Activated gamma-delta T cell treated with anti-CD3 and anti-CD28 coated beads, Interleukin-2, amount 50 U/mL, for 16 hours (primary cell): ENCODE measurements at places on chromosomes 16 and 17.

- DNase-seq: no peak
Observed at GRCh38 chr17:40615068-40615840, 32.4 kb downstream of the SMARCE1 start.

DNA sequence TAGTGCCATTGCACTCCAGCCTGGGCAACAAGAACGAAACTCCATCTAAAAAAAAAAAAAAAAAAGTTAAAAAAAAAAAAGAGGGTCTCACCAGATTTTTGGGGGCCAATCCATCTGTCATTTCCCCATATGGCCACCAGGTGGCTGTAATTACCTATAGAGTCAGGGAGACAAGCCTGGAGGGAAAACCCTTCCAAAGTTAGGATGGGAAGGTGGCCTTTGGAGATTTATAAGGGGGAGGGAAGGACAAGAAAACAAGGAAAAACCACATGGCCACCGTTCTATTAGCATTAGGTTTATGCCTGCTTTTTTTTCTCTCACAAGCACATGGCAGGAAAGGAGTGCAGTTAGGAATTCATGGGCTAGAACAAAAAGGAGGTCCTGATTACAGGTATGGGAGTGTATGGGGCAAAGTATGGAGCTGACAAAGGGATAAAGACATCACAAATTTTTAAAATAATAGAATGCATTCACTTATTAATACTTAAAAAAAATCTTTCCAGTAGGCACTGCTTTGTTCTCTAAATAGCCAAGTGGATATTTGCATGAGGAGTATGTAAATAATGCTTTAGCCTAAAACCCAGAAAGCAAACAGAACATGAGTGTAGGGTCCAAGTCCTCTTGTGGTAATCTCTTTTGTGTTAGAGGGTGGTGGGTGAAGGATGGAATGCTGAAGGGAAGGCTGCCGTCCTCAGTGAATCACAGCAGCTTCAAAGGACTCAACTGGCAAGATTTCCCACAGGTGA lies 5.1 kb downstream of the CYB5D1 start:
- DNase-seq: no peak

- no peak for DNase-seq
Observed at GRCh38 chr17:67492251-67492740, 115.2 kb downstream of the PITPNC1 start.

DNA sequence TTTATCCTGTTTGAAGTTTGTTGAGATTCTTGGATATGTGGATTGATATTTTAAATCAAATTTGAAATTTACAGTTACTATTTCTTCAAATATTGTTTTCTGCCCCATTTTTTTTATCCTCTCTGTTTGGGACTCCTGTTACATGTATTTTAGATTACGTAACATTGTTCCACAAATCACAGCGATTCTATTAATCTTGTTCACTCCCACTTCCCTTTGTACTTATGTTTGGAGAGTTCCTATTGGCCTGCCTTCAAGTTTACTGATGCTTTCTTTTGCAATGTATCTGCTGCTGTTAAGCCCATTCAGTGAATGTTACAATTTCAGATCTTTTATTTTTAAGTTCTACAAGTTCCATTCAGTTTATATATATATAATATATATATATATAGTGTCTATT lies 288.3 kb upstream of the TNRC6C start:
- DNase-seq: no peak

DNA sequence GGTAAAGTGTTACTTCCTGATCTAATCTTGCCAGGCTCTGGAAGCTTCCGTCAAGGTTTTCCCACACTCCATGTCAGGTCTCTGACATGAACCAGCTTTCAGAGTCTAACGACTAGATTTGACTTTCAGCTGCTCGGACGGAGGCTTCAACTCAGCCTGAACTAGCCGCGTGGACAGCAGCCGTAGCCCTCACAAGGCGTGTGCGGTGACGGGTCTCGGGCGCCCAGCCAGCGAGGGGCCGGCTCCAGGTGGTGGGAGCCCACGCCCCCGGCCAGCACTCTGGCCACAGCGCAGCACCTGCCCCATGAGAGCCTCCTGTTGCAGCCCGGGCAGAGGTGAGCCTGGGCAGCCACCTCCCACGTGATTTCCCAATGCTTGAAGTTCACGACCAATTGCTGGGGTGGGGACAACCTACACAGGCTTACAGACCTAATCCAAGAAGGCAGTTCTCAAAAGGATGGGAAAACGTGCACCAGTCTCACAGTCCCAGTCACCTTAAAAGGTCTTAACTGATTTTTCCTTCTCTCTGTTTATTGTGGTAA lies 45.5 kb downstream of the TBC1D16 start:
- no peak for DNase-seq

DNA sequence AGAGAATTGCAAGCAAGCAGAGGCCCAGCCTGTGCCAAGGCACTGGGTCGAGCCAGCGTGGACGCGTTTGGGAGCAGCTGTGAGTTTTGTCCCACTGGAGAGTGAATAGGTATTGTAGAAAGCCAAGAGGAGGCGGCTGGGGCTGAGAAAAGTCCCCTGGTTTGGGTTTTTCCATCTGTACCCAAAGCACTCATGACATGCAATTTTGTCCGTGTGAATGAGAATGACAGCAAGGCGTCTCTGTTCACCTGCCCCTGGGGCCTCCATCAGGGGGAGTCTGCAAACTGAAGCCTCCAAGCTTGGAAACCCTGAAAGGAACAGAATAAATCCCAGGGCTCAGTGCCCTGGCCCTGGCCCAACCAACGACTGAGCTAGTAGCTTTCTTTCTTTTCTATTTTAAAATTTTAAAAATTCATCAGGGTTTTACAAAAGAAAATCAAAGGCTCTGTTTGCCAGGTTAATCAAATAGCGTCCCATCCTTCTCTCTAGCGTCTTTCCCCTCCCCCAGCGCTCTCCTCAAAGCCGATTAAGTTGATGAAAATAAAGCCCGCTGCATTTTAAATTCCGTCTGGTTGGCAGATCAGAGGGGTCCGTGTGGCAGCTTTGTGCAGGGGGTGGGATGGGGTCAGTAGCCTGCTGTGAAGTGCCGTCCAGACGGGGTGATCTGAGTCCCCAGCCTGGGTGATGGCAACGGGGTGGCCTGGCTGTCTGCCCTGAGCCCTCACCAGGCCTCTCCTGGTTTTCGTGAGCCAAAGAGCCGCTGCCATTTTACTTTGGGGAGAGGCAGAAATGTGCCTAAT lies 171.0 kb downstream of the KATNIP start:
- no peak for DNase-seq

- DNase-seq: no peak
Observed at GRCh38 chr17:26818736-26819135, 475.2 kb upstream of the WSB1 start.
